Brain microvascular endothelial cell (primary cell): ENCODE measurements at places on chromosomes 1 and 21.

DNA sequence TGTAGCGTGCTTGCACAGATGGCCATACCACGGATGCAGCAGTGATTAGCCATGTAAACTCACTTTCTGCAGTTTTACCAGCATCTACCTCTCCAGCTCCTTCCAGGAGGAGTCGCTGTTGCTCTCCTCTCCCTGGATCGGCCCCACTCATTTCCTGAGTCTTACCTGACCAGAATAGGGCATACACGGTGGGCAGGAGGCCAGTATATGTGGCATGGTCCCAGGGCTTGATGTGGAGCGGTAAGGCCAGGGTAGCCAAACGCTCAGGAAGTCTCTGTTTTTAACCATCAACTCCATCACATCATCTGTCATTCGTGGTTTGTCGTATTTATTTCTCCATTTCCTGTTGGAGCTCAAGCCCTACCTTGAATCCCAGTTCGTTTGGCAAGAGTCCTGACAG is 163.4 kb upstream of the USP24 start:
- peak; percentile 26 for DNase-seq

DNA sequence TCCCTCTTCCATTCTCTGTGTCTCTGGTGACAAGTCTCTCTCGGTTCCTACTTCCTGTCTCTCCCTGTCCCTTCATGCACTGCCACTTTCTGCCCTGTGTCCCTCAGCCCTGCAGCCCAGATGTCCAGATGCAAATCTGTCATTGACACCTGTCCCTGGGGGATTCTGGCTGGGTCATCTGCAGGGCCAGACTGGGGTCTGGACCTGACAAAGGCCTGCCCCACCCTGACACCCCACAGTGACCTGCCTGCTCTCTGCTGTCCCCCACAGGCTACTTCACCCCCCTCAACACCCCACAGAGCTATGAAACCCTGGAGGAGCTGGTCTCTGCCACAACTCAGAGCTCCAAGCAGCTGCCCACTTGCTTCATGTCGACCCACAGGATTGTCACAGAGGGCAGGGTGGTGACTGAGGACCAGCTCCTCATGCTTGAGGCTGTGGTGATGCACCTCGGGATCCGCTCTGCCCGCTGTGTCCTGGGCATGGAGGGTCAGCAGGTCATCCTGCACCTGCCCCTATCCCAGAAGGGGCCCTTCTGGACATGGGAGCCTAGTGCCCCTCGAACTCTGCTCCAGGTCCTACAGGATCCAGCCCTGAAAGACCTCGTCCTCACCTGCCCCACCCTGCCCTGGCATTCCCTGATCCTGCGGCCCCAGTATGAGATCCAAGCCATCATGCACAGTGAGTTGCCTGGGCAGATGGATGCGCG is 7.2 kb downstream of the THEMIS2 start:
- no peak for DNase-seq

- DNase-seq, result no peak
Observed at GRCh38 chr1:33624991-33625870, 152.8 kb downstream of the ZSCAN20 start.

- DNase-seq, result no peak
Observed at GRCh38 chr1:231337043-231337471, 595 bp downstream of the EXOC8 start.

- no peak for DNase-seq
Observed at GRCh38 chr1:10939654-10940450, 72.6 kb upstream of the TARDBP start.

DNA sequence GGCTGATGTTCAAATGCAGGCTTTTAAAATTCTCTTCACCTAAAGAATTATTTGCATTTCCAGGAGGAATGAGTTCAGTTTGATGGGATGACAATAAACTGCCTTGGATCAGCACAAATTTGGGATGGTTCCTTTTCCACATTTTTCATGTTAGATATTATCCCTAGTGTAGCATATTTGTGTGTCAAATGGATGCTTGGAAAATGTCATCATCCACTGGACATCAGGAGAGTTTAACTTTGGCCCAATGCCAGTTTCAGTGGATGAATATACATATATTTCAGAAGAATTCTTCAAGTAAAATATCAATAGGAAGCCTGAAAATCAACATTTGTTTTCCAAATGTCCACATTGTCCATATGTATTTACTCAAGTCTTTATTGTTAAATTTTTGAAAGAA is 116.5 kb upstream of the COL24A1 start:
- no peak for DNase-seq

DNA sequence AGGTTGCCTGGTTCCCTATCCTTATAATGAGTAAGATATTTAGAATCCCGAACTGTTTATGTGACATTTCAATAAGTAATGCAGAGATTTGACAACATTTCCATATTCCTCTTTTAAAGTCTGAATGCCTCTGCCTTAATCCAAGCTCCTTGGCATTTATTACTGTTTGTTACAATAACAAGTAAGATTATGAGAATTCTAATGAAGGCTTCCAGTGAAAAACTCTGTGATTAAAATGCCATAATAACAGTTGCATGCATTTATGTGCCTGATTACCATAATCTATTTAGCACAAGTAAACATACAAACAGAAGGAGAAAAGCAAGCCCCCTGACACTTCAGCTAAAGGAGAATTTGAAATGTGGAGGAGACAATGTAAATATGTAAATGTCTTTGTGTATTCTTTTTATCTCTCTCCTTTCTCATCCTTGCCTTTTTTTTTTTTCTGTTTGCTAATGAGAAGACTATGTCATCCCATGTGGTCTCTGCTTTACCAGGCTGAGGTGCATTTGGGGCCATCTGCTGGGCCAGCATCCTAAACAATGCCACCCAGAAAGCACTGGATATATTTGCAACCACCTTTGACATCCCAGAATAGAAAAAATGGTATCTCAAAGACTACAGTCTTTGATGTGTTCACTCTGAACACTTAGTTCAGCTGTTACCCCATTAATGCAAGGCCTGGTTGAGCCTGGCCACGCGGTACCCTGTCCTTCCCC is 17.2 kb upstream of the OLIG2 start:
- no peak for DNase-seq

GRCh38 chr1:155184351-155184811 is 10.7 kb downstream of the TRIM46 start:
- DNase-seq, result no peak

GRCh38 chr1:198845271-198845670 is 206.4 kb downstream of the PTPRC start:
- DNase-seq, result no peak

DNA sequence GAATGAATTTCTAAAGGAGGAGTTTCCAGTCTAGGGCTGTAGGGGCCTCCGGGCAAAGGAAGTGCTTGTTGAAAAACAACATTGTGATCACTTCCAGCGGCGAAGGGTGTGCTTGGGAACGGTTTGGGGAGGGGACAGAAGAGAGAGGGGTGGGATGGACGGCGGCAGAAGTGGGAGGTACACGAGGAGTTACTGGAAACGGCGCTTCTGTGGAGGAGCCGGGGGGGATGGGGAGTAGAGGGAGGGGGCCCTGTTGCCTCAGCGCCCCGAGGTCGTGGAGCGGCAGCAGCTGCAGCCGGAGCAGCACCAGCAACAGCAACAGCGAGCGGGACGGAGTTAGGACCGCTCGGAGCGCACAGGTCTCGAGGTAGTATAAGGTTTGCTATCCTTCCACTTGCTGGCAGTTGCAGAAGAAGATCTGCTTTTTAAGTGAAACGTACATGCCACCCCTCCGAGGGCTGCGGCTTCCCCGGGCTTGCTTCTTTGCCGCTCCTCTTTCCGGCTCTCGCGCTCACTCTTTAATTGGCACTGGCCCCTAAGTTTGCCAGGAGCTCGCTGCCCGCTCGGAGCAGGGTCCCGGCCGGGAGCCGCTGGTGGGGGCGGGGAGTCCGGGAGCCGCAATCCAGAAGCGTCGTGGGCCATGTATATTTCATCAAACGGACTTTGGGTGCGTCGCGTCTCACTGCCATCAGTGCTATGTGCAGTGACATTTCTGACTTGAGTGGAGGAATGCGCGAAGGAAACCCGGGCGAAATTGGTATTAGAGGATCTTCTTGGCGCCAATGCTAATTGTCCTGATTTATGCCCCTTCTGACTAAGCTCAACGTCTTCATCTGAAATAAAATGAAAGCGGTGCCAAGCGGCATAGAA is 771 bp upstream of the NTNG1 start:
- peak; percentile 19 for DNase-seq

DNA sequence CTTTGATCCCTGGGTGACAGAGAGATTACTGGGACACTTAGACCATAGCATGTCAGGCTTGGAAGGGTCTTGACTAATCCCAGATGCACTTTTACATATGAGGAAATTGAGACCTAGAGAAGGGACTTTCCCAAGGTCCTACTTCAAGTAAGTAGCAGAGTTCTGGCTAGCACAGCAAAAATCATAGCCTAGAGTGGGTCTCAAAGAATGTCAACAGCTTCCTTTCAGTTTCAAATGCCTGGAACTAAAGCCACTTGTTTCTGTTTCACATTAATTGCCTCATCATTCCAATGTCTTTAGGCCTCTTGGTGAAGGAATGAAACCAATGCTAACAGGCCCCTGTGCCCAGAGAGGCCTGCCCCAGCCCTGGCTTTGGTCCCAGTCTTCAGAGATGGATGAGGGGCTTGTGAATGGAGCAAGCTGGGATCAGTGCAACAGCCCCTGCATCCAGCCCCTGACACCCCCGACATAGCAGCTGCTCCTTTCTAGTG is 26.6 kb downstream of the ATF3 start:
- no peak for DNase-seq

DNA sequence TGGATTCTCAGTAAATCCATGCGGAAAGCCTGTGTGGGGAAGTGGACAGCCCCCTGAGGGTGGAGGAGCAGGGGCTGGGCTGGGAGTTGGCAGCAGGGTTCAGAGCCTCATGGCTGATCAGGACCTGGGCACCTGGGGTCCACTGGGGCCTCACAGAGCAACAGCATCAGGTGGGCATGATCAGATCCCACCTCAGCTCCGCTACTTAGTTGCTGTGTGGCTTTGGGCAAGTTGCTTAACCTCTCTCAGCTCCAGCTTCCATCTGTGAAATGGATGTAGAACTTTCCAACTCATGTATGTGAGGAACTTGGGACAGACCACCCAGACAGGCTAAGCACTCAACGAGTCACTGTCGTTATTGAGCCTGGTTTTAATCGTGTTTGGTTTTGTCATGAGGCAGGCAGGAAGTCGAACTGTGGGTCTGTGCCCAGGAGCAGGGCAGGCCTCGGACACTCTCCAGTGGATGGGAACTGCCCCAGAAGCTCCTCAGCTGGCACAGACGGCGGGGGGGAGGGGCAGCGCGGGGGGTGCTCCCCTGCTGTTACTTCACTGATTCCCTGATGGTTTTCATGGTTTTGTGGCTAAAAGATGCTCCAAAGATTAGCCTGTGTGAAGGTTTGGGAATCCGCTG is 155.8 kb upstream of the TMEM51 start:
- DNase-seq, result no peak

DNA sequence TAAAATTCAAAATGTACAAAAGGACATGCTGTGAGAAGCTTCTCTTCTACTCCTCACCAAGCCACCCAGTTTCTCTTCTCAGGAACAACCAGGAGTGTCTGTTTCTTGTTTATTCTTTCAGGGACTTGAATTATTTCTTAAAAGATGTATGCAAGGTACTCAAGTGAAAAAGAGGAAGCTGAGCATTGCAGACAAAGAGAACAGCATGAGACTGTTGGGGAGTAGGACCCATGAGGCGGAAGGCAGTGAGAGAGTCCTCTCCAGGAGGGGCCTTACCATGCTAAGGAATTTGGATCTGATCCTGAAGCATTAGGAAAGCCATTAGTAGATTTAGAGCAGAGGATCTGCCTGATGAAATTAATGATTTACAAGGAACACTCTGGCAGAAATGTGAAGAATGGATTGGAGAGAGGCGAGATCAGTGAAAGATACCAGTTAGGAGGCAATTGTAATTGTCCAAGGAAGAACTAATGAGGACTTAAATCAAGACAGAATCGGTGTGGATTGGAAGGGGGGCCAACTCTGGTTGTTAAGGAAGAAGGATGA is 14.7 kb upstream of the SSX2IP start:
- DNase-seq, result no peak

GRCh38 chr1:212938846-212939245 is 11.5 kb upstream of the VASH2 start:
- DNase-seq, result no peak

GRCh38 chr1:27406362-27406680 is 13.9 kb downstream of the GPR3 start:
- no peak for DNase-seq

GRCh38 chr1:106831511-106831910 is 225.0 kb upstream of the PRMT6 start:
- no peak for DNase-seq

DNA sequence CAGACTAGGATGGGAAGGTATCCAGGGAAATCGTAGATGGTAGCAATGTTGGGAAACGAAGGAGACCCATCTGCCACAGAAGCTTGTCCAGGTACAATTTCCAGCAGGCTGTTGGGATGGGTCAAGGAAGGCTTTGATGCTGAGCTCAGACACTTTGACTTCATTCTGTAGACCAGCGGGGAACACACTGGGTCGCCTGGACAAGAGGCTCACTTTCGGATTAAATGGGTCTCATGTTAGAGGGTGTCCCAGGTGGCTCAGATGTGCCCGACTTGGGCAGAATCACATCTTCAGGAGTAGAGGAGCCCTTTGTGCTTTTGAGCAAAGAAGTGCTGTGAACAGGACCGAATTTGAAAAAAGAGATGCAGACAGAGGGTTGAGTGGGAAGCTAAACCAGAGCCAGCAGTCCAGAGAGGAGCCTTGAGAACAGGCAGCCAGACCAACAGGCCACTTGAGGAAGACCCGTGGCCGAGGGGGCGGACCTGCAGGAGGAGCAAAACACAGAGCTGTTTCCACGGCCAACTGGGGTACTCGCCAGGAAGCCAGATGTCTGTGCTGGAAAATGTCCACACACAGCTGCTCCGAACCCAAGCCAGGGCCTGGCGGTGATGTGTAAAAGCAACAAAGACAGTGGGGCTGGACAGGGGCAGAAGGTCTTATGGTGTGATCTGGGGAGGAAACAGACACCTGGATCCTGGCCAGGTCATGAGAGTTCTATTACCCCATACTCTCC is 146.9 kb downstream of the AJAP1 start:
- DNase-seq, result no peak

- no peak for DNase-seq
Observed at GRCh38 chr1:234216116-234216703, 157.0 kb upstream of the COA6 start.

DNA sequence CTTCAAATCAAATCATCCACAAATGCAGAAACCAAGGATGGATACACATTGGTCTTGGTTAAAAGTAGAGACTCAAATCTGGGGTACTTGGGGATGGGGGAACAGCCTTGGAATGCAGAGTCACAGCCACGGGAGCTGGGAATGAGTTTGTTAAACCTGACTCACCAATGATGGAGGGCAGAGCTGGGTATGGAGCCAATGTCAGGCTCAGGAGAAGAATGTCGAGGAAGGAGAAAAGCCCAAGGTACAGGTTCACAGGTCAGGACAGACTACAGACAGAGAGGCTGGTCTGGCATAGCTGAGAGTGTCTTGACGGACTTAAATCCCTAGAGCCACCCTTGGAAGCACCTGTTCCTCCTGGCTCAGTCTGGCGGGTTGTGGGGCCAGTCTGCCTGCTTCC is 237.6 kb downstream of the NTNG1 start:
- no peak for DNase-seq

GRCh38 chr1:91098299-91098906 is 76.6 kb upstream of the ZNF644 start:
- no peak for DNase-seq
